ENCODE measurements at places on chromosomes 4 and X.

DNA sequence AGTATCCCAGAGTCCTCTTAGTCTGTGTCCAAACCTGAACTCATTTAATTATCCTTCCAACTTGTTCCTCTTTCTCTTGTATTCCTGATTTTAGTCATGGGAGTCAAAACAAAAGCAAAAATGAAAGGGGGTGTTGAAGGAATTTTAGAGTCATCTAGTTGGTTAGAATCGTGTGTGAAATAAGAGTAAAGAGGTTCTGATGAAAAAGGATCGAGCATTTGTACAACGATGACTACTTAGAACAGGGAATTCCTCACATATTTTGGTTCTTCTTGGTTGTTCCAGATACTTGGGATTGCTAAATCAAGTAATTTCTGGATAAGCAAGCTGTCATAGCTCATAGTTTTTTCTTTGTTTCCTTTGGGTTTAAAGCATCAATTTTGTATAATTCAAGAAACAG is 194.4 kb downstream of the BCOR start:
- H3K36me3 ChIP-seq = no peaks in the 10 kb centered on the region
- H3K4me1 ChIP-seq = no peaks in the 10 kb centered on the region
- H3K27me3 ChIP-seq = peaks cover 7% of the 10 kb centered on the region

DNA sequence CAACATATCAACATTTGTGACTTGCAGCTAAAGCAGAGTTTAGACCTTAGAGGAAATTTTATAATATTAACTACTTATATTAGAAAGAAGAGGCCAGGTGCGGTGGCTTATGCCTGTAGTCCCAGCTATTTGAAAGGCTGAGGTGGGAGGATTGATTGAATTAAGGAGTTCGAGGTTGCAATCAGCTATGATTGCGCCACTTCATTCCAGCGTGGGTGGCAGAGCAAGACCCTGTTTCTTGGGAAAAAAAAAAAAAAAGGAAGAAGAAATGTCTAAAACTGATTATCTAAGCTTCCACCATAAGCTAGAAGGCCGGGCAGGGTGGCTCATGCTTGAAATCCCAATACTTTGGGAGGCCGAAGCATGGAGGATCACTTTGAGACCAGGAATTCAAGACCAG is 42.0 kb upstream of the USP9X start:
- H3K27me3 ChIP-seq = peaks cover 5% of the 10 kb centered on the region
- DNase-seq = no peak
- no peaks in the 10 kb centered on the region for H3K36me3 ChIP-seq

DNA sequence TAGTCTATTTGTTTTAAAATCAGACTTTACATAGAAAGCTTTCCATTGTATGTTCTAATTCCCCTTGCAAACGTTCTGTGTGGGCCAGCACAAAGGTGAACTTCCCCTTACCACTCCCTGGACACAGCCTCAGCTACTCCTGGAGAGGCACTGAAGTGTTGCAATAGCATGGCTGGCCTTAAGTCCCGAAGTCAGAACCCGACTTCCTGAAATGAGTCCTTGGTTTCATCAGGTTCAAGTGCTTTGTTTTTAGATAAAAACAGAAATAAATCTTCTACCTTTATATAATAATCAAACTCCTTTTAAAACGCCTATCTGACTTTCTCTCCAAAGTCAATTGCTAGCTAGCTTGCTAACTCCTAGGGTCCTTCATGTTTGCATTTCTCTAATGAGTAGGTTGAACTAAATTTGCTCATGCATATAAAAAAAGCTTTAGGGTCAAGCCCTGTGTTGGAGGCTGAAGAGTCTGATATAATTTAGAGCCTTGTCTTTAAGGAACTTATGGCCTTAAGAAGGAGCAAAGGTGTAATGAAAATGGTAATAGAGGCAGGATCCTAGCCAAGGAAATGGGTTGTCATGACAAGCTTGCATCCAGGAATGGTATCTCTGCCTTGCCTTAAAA is 9.0 kb downstream of the BMP3 start:
- no peaks in the 10 kb centered on the region for H3K4me1 ChIP-seq
- no peaks in the 10 kb centered on the region for H3K36me3 ChIP-seq
- no peak overlapping the region for H3K4me3 ChIP-seq
- DNase-seq = no peak
- no peaks in the 10 kb centered on the region for H3K27me3 ChIP-seq
- no peak overlapping the region for H3K27ac ChIP-seq

- no peaks in the 10 kb centered on the region for H3K4me1 ChIP-seq
- H3K36me3 ChIP-seq = no peaks in the 10 kb centered on the region
- H3K27me3 ChIP-seq = no peaks in the 10 kb centered on the region
- DNase-seq = no peak
- no peak overlapping the region for H3K4me3 ChIP-seq
Observed at GRCh38 chr4:77844363-77844762, 18.3 kb upstream of the MRPL1 start.

DNA sequence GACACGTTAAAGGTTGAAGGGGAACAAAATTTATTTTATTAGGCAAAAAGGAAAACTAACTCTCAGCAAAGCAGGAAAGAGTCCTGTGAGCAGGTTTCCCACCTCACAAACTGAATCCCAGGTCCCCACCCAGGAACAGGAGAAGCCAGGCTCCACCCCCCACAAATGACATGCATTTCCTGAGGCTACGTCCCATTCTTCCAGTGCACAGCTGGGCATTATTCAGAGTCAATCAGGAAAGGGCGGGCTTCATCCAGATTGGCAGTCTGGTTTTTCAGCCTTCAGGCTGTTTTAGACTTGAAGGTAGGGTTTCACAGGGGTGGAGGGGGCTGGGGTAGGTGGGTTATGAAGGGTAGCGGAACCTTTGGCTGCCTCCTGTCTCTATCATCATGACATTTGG is 11.9 kb upstream of the ASIC5 start:
- H3K36me3 ChIP-seq = no peaks in the 10 kb centered on the region
- H3K4me1 ChIP-seq = no peaks in the 10 kb centered on the region
- H3K27me3 ChIP-seq = no peaks in the 10 kb centered on the region
- no peak for DNase-seq

DNA sequence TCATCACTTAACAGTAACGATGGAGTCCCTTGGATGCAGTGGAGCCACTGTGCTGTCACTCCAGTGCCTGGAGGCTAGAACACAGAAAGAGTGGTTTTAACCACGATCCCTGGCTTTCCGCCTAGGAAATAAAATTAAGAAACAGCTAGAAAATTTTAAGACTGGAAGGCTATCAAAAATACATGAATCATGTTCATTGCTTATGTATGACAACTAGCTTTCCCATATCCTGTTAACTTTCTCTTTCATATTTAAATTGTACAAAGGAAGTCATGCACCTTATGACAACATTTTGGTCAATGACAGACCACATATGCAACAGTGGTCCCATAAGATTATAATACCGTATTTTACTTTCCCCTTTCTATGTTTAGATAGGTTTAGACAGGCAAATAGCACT is 115.1 kb downstream of the GALNTL6 start:
- no peak overlapping the region for H3K4me3 ChIP-seq
- no peak overlapping the region for H3K27ac ChIP-seq
- DNase-seq = no peak
- no peaks in the 10 kb centered on the region for H3K4me1 ChIP-seq
- H3K36me3 ChIP-seq = no peaks in the 10 kb centered on the region

GRCh38 chr4:27568236-27568951 is 707.8 kb downstream of the STIM2 start:
- no peak overlapping the region for H3K27ac ChIP-seq
- H3K4me1 ChIP-seq = no peaks in the 10 kb centered on the region
- H3K27me3 ChIP-seq = no peaks in the 10 kb centered on the region

DNA sequence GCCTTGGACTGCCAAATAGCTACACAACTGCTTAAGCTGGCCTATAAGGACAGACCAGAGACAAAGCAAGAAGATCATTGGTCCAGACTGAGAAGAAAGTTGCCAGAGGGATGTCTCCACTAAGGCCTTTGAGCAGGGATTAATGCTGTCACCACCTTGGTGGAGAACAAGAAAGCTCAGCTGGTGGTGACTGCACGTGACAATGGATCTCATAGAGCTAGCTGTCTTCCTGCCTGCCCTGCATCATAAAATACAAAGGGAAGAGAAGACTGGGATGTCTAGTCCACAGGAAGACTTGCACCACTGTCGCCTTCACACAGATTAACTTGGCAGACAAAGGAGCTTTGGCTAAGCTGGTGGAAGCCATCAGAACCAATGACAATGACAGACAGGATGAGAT is 40.5 kb upstream of the FAM120C start:
- H3K4me3 ChIP-seq = no peak overlapping the region
- H3K4me1 ChIP-seq = no peaks in the 10 kb centered on the region
- no peaks in the 10 kb centered on the region for H3K36me3 ChIP-seq
- DNase-seq = no peak
- H3K27me3 ChIP-seq = no peaks in the 10 kb centered on the region
